ENCODE measurements at places on chromosomes 5 and 9. TPM values are rescaled to one million over a fixed set of nuclear protein-coding genes. Genes with fewer than 3 reads are reported as not detected.

- no peak for DNase-seq
Observed at GRCh38 chr5:20102293-20102692, 114.3 kb upstream of the CDH18 start.

- no peak for DNase-seq
Observed at GRCh38 chr5:9623661-9624060, 6.5 kb downstream of the TAS2R1 start.

DNA sequence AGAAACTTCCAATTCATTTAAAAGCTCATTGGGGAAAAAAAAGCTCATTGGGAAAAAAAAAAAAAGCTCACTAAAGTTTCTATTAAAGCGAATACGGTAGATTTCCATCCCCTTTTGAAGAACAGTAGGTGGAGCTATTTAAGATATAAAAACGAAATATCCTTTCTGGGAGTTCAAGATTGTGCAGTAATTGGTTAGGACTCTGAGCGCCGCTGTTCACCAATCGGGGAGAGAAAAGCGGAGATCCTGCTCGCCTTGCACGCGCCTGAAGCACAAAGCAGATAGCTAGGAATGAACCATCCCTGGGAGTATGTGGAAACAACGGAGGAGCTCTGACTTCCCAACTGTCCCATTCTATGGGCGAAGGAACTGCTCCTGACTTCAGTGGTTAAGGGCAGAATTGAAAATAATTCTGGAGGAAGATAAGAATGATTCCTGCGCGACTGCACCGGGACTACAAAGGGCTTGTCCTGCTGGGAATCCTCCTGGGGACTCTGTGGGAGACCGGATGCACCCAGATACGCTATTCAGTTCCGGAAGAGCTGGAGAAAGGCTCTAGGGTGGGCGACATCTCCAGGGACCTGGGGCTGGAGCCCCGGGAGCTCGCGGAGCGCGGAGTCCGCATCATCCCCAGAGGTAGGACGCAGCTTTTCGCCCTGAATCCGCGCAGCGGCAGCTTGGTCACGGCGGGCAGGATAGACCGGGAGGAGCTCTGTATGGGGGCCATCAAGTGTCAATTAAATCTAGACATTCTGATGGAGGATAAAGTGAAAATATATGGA, at the start of gene PCDHGA12:
Gene PCDHGA12, plus strand, starts transcription at position 176 of the 782 bp plus-strand sequence. Its CDS starts 253 bp downstream, at position 429.
- DNase-seq: peak; percentile 50

GRCh38 chr5:166382031-166382430, 1909.4 kb upstream of the WWC1 start:
- no peak for DNase-seq

DNA sequence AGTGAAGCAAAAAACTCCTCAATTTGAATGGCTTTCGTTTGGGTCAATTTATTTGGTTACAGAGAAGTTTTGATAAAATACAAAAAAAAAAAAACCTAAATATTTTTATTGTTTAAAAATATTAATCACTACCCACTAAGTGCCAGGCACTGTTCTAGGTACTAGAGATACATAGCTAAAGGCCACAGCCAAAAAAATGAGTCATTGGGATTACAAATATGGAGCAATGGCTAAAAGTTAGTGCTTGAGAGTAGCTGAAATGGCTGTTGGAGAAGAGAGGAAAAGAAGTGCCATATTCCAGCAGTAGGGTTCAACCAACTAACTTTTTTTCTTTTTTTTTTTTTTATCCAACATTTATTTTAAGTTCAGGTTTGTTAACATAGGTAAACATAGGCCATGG, 130.1 kb upstream of the PTGER4 start:
- DNase-seq: no peak

GRCh38 chr5:58503390-58504046, 12.3 kb downstream of the GAPT start:
- DNase-seq: no peak

DNA sequence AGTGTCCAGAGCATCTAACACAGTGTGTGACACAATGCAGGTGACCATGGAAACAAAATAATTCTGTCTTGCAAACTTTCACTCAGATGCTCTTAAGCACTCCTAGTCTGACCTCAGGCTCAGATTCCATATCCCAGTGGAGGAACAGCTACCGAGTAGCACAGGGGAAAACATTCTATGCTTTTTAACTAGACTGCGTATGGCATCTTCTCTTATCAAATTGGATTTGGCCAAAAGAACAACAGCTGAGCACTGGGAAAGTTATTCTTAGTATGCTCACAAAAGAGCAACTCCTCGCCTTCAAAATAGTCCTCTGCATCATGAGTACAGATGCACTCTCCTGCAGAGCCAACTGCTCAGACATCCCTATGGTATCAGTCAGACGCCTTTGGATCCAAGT, 528.2 kb upstream of the DAP start:
- DNase-seq: no peak

GRCh38 chr5:72194846-72195245, 87.6 kb downstream of the MAP1B start:
- no peak for DNase-seq

- DNase-seq: peak; percentile 82
Observed at GRCh38 chr5:141513627-141514329, 24.9 kb downstream of the PCDHGC5 start.

DNA sequence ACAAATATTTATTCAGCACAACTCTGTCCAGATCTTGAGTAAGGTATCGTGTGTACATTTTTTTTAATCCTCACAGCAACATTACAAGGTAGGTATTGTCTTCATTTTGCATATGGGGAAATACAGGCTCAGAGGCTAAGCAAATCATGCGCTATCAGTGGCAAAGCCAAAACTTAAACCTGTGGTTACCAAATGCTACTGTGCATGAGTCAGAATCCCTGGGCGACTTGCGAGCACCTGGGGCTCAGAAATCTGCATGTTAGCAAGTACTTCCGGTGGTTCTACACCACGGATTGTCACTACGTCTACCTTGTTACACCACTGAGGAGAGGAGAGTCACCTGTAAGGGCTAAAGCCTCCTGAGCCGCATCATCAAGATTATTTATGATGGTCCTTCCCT, 21.3 kb downstream of the C5orf58 start:
- DNase-seq: no peak

DNA sequence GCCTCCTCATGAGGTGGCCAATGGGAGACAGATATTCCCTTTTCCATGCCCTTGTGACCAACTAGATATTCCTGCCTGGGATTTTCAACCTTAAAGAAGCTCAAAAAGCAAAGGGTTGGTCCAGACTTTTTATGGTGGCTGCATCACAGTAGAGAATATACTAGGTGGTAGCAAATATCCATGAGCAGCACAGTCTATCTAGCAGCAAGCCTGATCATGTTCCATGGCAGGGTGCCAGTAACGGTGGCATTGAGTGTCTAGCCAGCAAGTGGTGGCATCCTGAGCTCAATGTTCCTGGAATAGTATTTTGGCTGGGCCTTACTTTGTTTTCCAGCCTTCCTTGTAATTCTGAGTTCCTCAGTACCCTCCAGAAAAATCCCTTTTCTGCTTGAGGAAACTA, 25.8 kb downstream of the CDC25C start:
- peak; percentile 79 for DNase-seq

DNA sequence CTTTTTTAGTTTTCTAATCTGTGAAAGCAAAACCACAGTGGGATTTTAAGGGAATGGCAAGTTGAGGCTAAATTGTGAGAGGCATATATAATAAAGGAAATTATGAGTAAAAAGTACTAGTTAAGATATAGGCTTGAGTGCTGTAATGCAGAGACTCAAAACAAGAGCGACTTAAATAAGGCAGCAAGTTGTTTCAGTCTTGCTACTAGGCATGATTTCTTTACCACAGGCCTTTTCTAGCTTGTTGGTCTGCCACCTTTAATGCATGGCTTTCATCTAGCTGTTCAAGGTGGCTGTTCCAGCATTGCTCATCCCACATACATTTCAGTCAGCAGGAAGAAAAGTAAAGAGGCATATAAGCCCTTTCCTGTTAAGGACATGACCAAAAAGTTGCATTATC, 427.9 kb upstream of the ADAMTSL1 start:
- no peak for DNase-seq

DNA sequence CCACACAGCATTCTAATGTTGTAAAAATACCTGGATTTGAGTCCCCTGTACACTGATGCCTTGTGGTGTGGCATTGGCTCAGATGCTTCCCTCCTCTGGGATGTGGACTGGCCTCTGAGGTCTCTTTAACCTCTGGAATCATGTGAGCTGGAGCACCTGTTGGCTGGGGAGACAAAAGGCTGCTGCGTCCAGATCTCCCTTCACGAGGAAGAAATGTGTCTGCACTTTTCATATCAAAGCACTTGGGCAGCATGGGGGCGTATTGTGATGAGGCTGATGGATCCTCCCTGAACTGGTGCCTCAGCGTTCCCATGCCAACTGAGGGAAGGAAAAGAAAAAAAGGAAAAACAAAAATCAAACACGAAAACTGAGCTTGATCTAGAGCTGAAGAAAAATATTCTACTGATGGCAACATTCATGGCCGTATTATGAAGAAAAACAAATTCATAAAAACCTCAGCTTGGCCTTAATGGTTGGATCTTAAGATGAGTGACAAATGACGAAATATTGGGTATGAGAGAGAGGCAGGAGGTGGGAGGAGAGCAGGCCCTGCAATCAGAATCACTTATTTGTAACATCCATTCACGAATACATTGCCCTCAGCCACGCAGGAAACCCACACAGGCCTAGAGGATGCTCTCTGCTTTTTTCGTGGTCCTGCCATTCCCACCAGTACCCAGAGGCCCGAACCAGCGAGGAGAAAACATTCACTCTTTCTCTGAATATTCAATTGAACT, 26.2 kb downstream of the GRIA1 start:
- no peak for DNase-seq

DNA sequence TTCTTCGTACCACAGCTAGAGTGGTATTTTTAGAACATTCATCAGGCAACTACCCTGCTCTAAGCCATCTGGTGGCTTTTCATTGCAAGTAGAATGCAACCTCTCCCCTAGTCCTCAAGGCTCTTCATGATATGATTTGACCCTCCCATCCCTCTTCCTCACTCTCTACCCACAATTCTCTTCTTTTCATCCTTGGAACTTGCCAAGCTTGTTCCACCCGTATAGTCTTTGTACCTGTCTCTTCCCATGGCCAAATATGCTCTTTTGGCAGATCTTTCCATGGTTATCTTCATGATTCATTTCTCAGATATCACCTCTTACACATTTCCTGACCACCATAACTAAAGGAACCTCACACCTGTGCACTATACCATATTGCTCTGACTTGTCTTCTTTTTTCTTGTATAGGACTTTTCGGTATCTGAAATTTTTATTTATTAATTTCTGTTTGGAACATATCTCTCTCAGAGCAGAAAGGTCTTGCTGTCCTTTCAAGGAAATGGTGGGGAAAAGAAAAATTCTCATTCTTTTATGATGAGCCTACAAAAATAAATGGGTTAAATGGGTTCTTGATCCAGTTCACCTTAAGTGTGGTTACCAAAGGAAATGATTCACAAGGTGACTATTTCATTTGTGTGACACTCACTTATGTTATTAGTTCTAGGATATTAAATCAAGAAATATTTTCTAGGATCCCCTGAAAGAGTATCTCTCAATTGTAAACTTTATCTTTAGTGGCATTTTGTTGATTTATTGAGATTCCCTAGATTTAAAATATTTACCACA, 3.7 kb upstream of the CD274 start:
- DNase-seq: no peak

- DNase-seq: no peak
Observed at GRCh38 chr5:8386719-8387288, 517.9 kb downstream of the MTRR start.

DNA sequence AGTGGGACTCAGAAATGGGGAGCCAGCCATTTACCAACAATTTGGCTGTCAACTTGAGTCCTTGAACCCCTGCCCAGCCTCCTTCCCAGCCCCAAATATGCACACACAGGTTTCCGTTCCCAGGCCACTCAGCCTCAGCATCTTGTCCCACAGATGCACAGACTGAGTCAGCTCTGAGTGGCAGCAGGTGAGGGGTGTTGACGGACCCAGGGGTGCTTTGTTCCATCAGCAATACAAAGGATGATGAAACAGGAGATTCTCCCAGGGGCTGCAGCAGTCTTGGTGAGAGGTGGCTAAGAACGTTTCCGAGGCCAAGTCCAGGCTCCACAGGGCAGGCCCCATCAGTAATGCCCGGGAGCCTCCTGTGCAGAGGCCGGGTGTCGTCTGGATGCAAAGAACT, 4.9 kb upstream of the OLFM1 start:
- DNase-seq: no peak

GRCh38 chr9:110027671-110028081, 180.3 kb downstream of the C9orf152 start:
- no peak for DNase-seq

GRCh38 chr5:150075233-150075632, 11.1 kb downstream of the CSF1R start:
- no peak for DNase-seq

- no peak for DNase-seq
Observed at GRCh38 chr9:84759300-84759750, 89.8 kb downstream of the NTRK2 start.

DNA sequence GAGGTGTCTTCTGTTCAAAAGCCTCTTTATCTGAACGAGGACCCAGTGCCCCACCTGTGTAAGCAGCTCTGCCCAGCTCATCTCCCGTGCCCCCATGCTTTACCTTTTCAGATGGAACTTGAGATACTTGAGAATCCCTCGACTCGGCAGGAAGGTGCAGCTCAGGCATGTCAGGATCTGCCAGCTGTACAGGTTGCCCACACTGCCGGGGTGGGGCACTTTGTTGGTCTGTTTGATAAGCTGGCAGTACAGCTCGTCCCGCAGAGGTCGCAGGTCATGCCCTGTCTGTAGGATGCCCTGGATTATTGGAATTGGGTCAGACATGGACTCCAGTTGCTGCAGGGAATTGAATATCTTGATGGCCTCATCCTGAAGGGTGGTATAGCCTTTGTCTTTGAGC, 58.0 kb upstream of the RETREG1 start:
- DNase-seq: no peak

GRCh38 chr5:172303572-172304335, 20.2 kb upstream of the UBTD2 start:
- no peak for DNase-seq

DNA sequence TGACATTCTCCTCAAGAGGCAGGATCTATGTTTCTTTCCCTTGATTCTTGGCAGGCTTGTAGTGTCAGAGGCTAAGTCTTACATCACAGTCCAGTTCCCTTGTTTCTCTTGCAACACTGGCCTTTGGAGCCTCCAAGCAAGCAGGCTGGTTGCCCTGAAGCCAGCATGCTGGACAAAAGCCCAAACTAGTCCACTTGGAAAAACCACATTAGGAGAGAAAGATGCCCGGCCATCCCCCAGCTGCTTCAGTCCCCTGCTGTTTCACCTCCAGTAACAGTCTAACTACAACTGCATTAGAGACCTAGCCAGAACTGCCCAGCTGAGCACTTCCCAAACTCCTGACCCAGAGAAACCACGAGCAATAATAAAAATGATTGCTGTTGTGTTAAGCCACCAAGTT, 87.6 kb downstream of the ADAMTS6 start:
- peak; percentile 35 for DNase-seq

The NDOR1 gene
- total RNA-seq: 6.5 TPM

The PCSK1 gene
- total RNA-seq: 0.38 TPM

The IFNA21 gene
- total RNA-seq: not detected

The DOCK2 gene
- 4.2 TPM for total RNA-seq

The IGFBPL1 gene
- total RNA-seq: not detected

The IFNE gene
- total RNA-seq: not detected

The PCDHA8 gene
- total RNA-seq: not detected

The NRG2 gene
- 3.1 TPM for total RNA-seq

Data from left ventricle myocardium inferior (tissue), 1 donor.